ENCODE measurements at places on chromosomes 13 and 19.

- DNase-seq, result no peak
These were observed 460 bp downstream of the KMT5C start for GRCh38 chr19:55339889-55340783.

GRCh38 chr19:47729468-47729798 lies 15.9 kb upstream of the NOP53 start:
- DNase-seq, result no peak

GRCh38 chr13:71408416-71408815 lies 458.6 kb downstream of the DACH1 start:
- DNase-seq, result no peak

GRCh38 chr19:49418511-49418910 lies 4.7 kb downstream of the PTH2 start:
- DNase-seq, result no peak

- DNase-seq, result no peak
These were observed 2358.4 kb downstream of the PCDH9 start for GRCh38 chr13:64871742-64872141.
